ENCODE measurements at places on chromosomes 3 and 15. TPM values are rescaled to one million over a fixed set of nuclear protein-coding genes. Genes with fewer than 3 reads are reported as not detected.

DNA sequence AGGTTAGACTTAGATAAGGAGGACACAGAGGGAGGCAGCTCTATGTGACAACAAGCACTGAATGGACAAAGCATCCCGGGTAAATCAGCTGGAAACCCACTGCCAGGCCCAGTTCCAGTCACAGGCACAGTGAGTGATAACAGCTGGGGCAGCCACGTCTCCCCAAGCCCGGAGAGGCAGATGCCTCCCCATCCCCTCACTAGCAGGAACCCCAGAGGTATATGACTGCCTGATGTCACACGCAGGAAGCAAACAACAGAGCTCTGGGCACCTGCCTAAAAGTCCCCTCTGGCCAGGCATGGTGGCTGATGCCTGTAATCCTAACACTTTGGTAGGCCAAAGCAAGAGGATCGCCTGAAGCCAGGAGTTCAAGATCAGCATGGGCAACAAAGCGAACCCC is 18.2 kb downstream of the C15orf62 start:
- DNase-seq = no peak

- no peak for DNase-seq
Measured at GRCh38 chr3:172036541-172037215, 2.7 kb upstream of the FNDC3B start.

DNA sequence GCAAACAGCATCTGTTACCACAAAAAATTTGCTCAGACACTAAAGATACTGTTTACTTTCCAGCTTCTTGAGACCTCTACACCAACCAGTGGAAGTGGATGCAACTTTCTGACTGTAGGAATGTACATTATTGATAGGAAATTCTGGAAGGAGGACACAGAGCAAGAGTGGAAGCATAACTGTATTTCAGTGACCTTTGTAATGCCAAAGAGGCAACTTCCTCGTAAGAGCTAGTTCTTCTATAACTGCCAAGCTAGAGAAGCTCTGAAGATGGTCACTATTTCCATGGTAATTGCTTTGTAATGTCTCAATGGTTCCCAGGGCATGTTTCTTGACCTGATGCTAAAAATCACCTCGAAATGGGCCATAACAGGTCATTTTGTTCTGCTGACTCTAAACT is 96.3 kb upstream of the SLC2A2 start:
- no peak for DNase-seq

GRCh38 chr3:79729096-79729495 is 38.7 kb downstream of the ROBO1 start:
- DNase-seq = no peak

- DNase-seq = no peak
Measured at GRCh38 chr3:171481011-171481410, 20.8 kb upstream of the TNIK start.

DNA sequence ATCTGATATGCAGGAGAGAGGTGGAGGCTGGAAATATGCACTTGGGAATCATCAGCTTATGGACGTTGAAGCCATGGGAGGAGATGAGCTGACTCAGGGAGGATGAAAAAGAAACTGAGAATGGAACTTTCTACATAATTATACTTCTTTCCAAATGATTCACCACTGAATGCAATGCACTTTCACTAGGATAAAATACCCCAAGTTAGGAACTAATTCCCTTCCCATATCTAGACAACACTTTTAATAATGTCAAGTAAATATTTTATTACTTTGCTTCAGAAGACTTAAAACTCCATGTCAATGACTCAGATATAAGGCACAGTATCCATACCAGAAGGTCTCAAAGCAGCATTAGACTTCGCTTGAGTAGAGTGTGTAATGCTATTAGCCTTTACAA is 24.2 kb downstream of the NPTN start:
- DNase-seq = peak; percentile 77

GRCh38 chr15:37931868-37932267 is 2.6 kb upstream of the TMCO5A start:
- DNase-seq = peak; percentile 80

DNA sequence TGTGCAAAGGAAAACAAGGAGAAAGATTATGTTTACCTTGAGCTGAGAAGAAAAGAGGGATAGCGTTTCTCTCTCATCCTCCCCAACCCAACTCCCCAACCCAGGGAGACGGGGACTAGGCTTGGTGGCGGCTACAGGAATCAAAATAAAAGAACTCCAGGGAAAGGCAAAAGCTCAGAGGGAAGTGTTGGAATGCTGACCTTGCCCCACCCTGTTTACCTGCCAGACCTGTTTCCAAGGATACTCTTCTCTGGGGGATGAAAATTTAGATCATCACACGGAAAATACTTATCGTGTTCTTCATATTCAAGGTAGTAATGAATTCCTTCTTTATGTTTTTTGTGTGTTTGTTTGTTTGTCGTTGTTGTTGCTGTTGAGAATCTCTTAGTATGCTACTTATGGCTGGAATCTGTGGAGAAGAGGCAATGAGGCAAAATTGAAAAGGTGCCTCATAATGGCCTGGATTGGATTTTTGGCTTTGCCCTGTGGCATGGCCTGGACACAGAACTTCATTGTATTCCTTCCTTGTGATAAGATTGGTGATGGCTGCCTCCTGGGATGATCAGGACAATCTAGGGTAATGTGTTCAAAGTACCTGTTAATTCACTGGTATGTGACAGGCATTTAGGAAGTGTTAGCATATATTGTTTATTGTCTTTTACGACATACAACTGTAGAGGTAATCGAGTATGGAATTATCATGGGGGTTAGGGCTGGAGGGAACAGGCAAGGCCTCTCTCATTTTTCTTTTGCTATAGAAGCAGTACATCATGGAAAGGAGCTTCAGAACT is 11.1 kb upstream of the TPRG1 start:
- no peak for DNase-seq

DNA sequence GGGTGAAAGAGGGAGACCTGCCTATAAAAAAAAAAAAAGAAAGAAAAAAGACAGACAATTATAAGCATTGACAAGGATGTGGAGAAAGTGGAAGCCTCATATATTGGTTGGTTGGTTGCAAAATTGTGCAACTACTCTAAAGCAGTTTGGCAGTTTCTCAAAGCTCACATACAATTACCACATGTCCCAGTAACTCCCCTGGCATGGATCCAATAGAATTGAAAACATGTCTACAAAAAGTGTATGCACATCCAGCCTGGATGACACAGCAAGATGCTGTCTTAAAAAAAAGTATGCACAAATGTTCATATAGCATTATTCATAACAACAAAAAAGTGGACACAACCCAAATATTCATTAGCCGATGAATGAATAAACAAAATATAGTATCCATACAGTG is 19.5 kb downstream of the SETMAR start:
- DNase-seq = peak; percentile 81

DNA sequence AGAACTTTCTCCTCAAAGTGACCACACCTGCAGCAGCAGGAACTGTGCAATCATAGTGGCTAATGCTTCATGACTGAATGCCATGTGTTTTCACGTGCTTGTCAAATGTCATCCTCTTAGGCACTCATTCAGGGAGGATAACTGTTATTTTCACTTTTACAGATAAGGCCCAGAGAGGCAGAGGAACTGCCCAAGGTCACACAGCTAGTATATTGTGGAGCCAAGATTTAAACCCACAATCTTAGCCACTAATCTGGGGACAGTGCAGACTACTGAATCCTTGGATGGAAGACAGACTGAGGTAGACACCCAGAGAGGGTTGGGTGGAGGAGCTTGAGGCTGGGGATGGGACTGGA is 9.9 kb upstream of the CLK3 start:
- no peak for DNase-seq

DNA sequence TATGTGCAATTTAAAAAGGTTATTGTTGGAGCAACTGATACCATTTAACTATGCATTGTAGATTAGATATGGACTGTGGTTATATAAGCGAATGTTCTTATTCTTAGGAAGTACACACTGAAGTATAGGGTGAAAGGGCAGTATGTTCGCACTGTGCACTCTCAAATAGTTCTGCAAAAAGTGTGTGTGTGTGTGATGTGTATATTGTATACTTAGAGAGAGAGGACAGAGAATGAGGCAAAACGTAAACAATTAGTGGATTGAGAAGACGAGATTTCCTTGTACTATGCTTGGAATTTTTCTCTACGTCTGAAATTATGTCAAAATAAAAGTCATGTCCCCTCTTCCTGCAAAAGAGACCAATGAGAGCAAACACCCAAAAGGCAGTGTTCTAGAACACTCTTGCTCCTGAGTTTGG is 30.4 kb downstream of the LSM3 start:
- peak; percentile 85 for DNase-seq

DNA sequence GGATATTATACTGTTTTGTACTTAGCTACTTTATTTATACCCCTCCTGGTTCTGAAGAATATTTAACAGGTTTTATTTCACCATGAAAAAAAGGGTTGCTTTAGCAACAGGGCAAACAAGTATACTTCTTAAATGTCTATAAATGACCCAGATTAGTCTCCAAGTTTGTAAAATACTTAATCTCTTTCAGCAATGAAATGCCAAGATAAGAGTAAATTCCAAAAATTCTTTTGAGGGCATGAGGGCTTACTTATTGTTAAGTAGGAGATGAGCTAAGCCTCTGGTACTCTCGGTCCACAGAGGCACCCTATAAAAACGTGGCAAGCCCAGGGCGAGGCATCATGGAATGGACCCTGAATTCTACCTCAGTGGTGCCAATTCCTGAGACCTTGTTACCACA is 264.8 kb upstream of the NSMCE3 start:
- DNase-seq = no peak

DNA sequence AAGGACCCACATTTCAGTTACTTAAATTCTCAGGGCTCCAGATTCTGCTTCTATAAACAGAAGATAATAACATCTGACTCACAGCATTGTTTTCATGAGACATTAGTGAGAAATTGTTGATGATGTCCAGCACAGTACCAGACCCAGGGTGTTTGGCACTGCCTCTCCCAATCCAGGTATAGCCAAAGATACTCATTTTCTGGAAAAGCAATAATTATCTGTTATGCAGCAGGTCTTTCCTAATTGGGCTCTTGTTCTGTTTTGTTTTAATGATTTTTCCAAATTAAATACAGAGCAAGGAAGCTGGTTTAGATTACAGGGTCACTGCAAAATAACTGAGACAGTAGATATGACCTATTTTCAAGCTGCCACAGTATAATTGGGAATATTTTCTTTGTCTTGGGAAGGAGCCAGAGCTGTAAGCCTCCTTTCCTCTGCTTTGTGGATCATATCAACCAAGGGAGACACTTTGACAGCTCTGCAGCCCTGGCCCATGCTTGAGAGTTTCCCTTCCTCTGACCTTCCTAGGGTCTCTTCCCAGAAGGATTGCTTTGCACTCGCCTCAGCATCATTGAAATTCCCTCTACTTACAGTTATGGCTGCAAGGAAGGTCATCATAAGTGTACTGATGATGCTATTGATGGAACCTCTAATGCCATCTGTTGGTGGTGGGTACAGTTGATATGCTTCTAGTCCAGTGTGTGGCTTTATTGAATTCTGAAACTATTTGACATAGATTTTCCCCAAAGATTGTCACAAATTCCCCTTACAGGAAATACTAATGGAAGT is 522.4 kb upstream of the ADAMTS9 start:
- DNase-seq = no peak

- DNase-seq = no peak
Measured at GRCh38 chr3:20669184-20669583, 483.2 kb upstream of the SGO1 start.

DNA sequence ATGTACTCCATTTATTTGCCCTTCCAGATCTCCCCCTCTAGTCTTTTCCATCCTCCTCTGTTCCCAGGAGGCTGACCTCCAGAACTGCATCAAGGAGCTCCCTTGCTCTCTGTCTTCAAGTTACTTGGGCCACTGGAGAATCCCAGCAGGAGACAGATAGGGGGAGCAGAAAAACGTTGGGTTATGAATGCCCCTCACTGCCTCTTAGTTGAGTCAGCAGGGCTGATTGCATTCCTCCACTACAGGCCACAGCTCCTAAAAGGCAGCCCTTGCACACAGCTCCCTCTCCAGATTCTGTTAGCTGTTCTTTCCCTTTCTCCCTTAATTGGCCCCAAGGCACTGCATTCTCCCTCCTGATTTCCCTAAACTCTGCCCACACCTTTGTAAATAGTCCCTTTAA is 12.4 kb upstream of the CEP152 start:
- peak; percentile 46 for DNase-seq

DNA sequence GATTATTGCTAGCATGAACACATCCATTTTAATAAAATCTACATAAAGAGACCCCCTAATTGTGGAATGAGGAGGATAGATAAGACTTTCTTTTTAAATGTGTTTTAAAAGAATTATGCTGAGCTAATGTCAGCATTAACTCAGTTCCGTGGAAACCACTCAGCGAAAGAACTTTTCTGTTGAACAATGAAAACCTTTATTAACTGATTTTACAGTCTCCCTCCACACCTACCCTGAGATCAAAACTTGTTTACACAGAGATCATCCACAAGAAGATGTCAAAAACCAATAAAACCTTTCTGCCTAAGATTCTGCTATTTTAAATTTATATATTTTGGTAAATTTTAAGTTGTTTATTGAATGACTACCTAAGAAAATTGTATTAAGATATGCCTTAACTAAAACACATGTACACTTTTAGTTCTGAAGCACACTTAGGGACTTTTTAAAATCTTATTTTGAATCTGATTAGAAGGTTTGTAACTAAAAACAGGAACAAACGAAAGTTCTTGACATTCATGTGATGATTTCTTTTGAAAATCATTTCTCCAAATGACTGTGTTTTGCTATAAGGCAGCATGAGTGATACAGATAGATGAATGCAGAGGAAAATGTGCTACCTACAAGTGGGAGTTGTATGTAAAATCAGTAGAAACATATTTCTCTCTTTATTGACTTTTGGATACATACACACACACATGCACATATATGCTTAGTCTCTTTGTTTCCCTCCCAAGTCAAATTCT is 369.0 kb downstream of the UNC13C start:
- DNase-seq = no peak

GRCh38 chr3:134563601-134564000 is 77.7 kb downstream of the CEP63 start:
- no peak for DNase-seq

DNA sequence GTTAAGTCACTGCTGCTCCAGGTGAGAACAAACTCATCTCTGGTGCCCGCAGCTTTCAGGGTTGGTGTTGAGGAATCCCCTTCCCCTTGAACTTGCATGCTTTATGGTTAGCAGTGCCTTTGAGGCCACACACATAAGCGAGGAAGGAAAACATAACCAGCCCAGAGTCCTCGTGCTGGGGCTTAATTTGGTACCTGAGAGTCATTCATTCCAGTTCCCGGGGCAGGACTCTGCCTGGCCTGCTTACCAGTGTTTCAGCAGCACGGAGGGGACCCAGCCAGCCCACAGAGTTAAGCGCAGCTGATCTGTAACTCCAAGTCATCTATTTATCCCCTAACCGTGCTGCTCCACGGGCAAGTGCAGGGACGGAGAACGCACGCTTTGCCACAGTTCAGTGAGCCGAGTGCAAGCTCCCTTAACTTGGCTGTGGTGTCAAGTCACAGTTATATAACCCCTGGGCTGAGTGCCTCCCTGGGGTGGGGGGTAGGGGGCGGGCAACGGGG is 302.3 kb upstream of the ICE2 start:
- DNase-seq = no peak

The ZNF660 gene
- 1.4 TPM for total RNA-seq

The SMAD6 gene
- 4.8 TPM for total RNA-seq

The C3orf38 gene
- 16.7 TPM for total RNA-seq

The SLC25A26 gene
- total RNA-seq = 17.5 TPM

The CHRNB4 gene
- not detected for total RNA-seq

The AP3B2 gene
- not detected for total RNA-seq

The RASGRP1 gene
- total RNA-seq = 1.9 TPM

The MKRN2OS gene
- total RNA-seq = not detected

All from IMR-90 (cell line).